ENCODE measurements at places on chromosomes 7 and 10. TPM values are rescaled to one million over a fixed set of nuclear protein-coding genes. Genes with fewer than 3 reads are reported as not detected.

- H3K4me1 ChIP-seq = peaks cover 6% of the 10 kb centered on the region
- H3K27ac ChIP-seq = no peak overlapping the region
- DNase-seq = peak; percentile 81
- H3K4me3 ChIP-seq = no peak overlapping the region
- peaks cover 24% of the 10 kb centered on the region for H3K27me3 ChIP-seq
These were observed 116.0 kb downstream of the BUB3 start for GRCh38 chr10:123270221-123270620.

The PRRT4 gene
- not detected for total RNA-seq

The GBX1 gene
- not detected for total RNA-seq

GRCh38 chr10:113753020-113753692 lies 1.7 kb downstream of the PLEKHS1 start:
- no peak for DNase-seq
- H3K4me1 ChIP-seq = no peaks in the 10 kb centered on the region
- H3K36me3 ChIP-seq = no peaks in the 10 kb centered on the region
- no peak overlapping the region for H3K4me3 ChIP-seq

The HMX3 gene
- not detected for total RNA-seq

The DNMBP gene
- total RNA-seq = 15.9 TPM

- no peak overlapping the region for H3K4me3 ChIP-seq
- DNase-seq = no peak
- no peaks in the 10 kb centered on the region for H3K36me3 ChIP-seq
- H3K4me1 ChIP-seq = no peaks in the 10 kb centered on the region
- H3K27me3 ChIP-seq = no peaks in the 10 kb centered on the region
- H3K27ac ChIP-seq = no peak overlapping the region
These were observed 75.1 kb downstream of the ENTPD1 start for GRCh38 chr10:95831076-95831475.

GRCh38 chr10:104309980-104310978 lies 28.0 kb downstream of the ITPRIP start:
- no peaks in the 10 kb centered on the region for H3K27me3 ChIP-seq
- peak overlapping the region; percentile 2 for H3K4me3 ChIP-seq
- peak; percentile 98 for DNase-seq
- H3K27ac ChIP-seq = peak overlapping the region; percentile 91
- H3K4me1 ChIP-seq = peaks cover 43% of the 10 kb centered on the region
- H3K36me3 ChIP-seq = peaks cover 50% of the 10 kb centered on the region

- no peaks in the 10 kb centered on the region for H3K4me1 ChIP-seq
- H3K27ac ChIP-seq = no peak overlapping the region
- H3K27me3 ChIP-seq = no peaks in the 10 kb centered on the region
- peaks cover 55% of the 10 kb centered on the region for H3K36me3 ChIP-seq
These were observed 39.3 kb downstream of the BAZ1B start for GRCh38 chr7:73482746-73483145.

The PAPSS2 gene
- 81.8 TPM for total RNA-seq

DNA sequence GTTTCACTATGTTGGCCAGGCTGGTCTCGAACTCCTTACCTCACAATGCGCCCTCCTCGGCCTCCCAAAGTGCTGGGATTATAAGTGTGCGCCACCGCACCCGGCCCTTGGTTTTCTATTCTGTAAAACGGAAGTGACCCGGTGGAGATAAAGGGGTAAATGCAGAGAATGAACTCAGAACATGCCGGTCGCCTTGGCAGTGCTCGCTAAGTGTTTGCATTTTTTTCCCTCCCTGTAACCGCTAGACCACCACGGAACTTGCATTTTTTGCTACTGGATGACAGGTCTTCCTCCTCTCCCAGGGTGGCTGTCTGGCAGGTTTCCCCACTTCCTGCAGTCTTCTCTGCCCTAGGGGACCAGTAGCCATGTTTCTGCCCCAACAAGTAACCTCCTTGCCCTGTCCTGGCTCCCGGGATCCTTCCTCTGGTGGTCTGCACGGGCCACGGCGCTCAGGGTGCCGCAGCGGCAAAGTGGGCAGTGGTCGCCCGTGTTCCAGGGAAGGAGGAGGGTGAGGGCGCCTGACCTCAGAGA lies 18.8 kb upstream of the GNA12 start:
- peaks cover 17% of the 10 kb centered on the region for H3K4me1 ChIP-seq
- no peaks in the 10 kb centered on the region for H3K36me3 ChIP-seq
- peak overlapping the region; percentile 55 for H3K4me3 ChIP-seq
- peak overlapping the region; percentile 92 for H3K27ac ChIP-seq
- no peaks in the 10 kb centered on the region for H3K27me3 ChIP-seq

GRCh38 chr7:157676001-157676400 lies 339.2 kb downstream of the DNAJB6 start:
- H3K27me3 ChIP-seq = no peaks in the 10 kb centered on the region
- DNase-seq = no peak
- H3K27ac ChIP-seq = no peak overlapping the region
- no peaks in the 10 kb centered on the region for H3K36me3 ChIP-seq

- no peaks in the 10 kb centered on the region for H3K27me3 ChIP-seq
- no peak overlapping the region for H3K4me3 ChIP-seq
- H3K4me1 ChIP-seq = peaks cover 19% of the 10 kb centered on the region
- DNase-seq = no peak
- no peak overlapping the region for H3K27ac ChIP-seq
- H3K36me3 ChIP-seq = no peaks in the 10 kb centered on the region
These were observed 43.3 kb downstream of the DOCK4 start for GRCh38 chr7:112162784-112163506.

DNA sequence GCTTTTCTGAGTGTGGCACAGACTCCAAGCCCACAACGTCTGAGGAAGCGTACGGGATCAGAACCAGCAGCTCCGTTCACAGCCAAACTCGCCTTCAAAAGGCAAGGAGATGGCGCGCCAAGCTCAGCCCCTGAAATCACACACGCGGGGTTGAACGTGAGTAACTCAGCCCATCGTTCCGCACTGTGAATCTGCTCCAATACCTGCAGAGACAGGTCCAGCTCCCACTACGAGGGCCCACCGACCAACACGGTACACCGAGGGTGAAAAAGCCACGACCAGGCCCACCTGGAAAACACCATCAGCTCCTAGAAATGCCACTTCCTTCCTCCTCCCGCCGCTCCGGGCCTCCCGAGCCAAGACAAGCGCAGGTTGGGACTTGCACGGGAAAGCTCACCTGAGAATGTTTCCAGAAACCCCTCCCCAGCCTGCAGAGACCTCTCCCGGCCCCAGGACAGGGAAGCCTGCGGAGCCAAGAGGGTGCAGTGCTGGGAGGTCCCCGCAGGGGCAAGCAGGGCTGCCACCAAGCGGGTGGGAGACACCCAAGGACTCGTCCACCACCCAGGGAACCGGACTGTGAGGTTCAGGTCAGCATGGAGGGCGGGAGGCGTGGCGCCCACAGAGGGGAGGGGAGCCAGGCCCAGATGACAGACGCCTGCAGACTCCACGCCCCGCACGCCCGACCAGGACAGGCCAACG lies 93.9 kb upstream of the PDGFA start:
- H3K27ac ChIP-seq = no peak overlapping the region
- DNase-seq = no peak
- H3K4me3 ChIP-seq = no peak overlapping the region
- H3K27me3 ChIP-seq = no peaks in the 10 kb centered on the region

The KIF11 gene
- total RNA-seq = 5.3 TPM

Data from osteoblast (primary cell).